Hepatic stellate cell (primary cell): ENCODE measurements at places on chromosomes 7 and 10.

GRCh38 chr7:45601094-45601493, 26.9 kb downstream of the ADCY1 start:
- DNase-seq, result no peak

GRCh38 chr7:38669965-38670520, 38.9 kb upstream of the AMPH start:
- no peak for DNase-seq

- no peak for DNase-seq
Measured at GRCh38 chr7:158244873-158245723, 342.5 kb downstream of the PTPRN2 start.

DNA sequence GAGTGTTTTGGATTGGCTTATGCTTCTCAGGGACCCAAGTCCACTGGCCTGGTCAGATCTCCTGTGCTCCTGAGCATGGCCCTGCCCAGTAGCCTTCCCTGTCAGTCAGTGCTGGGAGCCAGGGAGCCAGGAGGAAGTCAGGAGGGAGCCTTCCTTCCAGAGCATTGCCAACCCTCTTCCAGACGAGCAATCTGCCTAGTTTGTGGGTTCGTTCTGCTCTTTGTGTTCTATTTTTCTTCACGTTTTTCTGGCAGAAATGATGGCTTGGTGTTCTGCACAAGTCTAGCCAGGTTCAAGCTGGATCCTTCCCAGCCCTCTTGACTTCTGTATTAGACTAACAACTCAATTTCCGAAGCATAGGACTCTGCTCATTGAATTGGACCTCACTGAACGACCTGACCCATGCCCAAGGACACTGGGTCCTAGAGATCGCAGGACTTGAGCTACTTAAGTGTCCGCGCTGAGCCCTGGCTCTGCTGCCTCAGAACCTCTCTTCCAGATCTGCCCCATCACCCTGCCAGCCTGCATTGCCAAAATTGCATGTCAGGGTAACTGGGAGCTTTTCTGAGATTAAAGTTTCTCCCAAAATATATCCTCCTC, 76.2 kb upstream of the MPP7 start:
- no peak for DNase-seq

GRCh38 chr7:1043552-1044188, 676 bp upstream of the GPR146 start:
- DNase-seq, result no peak

DNA sequence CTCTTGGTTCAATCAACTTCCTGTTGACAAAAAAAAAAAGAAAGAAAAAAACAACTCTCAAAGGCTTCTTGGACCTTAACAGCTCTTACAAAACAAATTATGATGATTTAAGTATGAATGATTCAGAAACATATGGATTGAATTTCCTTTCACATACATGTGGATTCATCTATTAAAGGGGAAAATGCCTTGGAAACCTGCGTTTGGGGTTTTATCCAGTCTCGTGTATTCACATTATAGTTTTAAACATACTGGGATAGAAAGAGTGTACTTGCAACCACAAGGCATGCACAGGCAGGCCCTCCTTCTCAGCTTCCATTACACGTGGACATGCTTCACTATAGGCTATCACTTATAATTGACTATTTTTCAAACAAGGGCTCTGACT, 286.7 kb downstream of the INHBA start:
- no peak for DNase-seq

DNA sequence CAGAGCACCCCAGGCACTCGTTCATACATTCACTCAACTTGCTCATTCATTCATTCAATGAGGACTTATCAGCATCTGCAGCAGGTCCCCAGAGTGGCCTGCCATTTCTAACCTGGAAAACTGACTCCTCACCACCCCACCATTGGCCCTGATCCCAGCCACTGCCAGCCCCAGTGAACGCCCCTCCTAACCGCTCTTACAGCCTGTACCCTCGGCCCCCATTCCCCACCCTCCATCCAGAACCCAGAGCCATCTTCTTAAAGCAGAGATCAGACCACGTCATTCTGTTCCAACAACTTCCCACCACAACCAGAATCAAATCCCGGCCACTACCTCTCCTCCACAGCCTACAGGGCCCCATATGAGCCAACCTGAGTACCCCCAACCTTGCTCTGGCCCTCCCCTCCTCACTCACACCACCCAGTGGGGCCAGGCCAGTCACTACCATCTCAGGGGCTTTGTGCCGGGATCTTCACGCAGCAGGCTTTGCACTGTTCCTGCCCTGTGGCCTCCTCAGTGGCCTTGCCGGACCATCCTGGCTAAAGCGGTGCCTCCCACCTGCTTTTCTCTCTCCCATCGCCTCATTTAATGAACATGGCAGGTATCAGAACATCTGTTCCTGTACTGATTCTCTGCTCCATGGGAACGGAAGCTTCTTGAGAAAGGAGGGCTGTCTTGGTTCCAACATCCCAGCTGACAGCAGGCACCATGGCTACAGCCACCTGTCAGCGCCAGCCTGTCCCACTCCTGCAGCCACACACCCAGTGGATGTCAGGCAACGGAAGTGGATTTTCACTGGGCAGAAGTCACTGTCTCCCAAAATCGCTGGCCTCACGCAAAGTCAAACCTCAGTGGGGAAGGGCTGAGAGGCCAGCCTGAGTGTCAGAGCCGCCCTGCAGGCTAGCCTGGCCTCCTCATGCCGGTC, 45.4 kb downstream of the FAM53B start:
- DNase-seq, result no peak

- peak; percentile 59 for DNase-seq
Measured at GRCh38 chr10:101566333-101567164, 21.5 kb downstream of the POLL start.

DNA sequence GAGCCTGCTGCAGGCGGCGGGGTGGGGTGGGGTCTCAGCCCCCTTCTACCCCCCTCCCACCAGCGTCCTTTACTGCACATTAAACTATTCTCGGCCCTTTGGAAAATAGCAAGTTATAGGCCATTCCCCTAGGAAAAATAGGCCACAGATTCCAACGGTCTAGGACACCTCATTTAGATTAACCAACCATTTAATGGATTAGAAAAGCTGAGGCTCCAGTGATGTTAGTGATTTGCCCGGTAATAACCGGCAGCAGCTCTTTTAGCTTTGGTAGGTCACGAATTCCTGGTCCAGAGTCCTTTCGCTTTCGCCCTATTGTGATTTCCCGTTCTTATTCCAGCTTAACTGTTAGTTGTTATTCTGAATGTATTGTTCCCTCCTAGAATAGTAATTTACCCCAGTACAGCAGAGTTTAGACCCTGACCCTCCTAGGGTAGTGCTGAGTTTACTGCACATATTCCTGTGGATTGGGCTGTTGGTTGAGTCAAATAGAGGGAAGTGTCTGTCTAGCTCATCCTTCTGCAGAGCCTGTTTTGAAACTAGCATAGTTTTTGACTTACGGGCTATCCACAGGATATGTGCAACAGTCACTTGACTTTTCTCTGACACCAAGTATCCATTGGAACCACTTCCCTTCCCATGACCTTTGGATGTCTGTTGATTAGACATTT, 754 bp downstream of the GSTO1 start:
- DNase-seq, result peak; percentile 71

- no peak for DNase-seq
Measured at GRCh38 chr10:64867501-64867962, 1346.3 kb downstream of the REEP3 start.

- DNase-seq, result no peak
Measured at GRCh38 chr10:70786799-70787415, 1.7 kb upstream of the TBATA start.

GRCh38 chr7:33710608-33711007, 194.7 kb upstream of the BMPER start:
- no peak for DNase-seq
